Activated naive CD8-positive, alpha-beta T cell treated with anti-CD3 and anti-CD28 coated beads for 36 hours (primary cell): ENCODE measurements at places on chromosomes 2 and 18.

DNA sequence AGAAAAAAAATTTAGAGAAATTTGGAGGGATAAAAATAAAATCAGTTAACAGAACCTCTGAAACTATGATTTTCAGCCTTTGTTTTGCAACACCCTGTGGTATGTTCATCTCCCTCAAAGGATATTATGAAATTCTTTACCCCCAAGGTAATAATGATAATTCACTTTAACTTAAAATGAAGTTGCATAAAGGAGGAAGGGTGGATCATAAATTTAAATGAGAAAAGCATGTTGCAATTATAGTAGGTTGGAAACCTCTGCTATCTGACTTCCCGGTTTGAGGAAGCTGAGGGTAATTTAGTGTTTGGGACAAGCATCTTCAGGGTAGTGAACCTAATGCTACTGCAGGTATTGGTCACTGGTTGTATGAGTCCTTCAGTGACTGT lies 102.9 kb downstream of the BABAM2 start:
- H3K4me3 ChIP-seq = no peak overlapping the region
- no peak overlapping the region for H3K27ac ChIP-seq
- peaks cover 45% of the 10 kb centered on the region for H3K36me3 ChIP-seq
- H3K4me1 ChIP-seq = peaks cover 20% of the 10 kb centered on the region
- H3K27me3 ChIP-seq = no peaks in the 10 kb centered on the region
- DNase-seq = no peak

- no peak for DNase-seq
- H3K4me3 ChIP-seq = no peak overlapping the region
- H3K36me3 ChIP-seq = no peaks in the 10 kb centered on the region
- no peaks in the 10 kb centered on the region for H3K27me3 ChIP-seq
- H3K27ac ChIP-seq = no peak overlapping the region
Measured at GRCh38 chr2:196113061-196113974, 44.7 kb upstream of the DNAH7 start.

DNA sequence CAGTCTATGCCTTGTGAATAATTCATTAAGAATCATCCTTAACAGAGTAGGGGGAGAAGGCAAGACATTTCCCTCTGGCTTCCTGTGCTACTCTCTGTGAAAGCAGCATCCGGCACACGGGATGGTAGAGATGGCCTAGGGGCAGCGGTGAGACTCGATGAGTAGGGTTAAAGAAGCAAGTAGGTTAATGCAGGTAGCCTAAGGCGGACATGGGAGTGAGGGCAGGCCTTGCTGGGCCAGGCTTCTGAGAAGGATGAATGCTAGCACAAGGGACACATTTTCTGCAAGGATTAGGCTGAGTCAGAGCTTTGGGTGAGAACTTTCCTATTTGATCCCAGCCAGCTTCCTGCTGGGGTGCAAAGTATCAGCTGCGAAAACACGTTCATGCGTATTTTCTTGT lies 80.8 kb downstream of the NXPH2 start:
- no peaks in the 10 kb centered on the region for H3K4me1 ChIP-seq
- H3K27ac ChIP-seq = no peak overlapping the region
- no peak for DNase-seq
- no peak overlapping the region for H3K4me3 ChIP-seq

DNA sequence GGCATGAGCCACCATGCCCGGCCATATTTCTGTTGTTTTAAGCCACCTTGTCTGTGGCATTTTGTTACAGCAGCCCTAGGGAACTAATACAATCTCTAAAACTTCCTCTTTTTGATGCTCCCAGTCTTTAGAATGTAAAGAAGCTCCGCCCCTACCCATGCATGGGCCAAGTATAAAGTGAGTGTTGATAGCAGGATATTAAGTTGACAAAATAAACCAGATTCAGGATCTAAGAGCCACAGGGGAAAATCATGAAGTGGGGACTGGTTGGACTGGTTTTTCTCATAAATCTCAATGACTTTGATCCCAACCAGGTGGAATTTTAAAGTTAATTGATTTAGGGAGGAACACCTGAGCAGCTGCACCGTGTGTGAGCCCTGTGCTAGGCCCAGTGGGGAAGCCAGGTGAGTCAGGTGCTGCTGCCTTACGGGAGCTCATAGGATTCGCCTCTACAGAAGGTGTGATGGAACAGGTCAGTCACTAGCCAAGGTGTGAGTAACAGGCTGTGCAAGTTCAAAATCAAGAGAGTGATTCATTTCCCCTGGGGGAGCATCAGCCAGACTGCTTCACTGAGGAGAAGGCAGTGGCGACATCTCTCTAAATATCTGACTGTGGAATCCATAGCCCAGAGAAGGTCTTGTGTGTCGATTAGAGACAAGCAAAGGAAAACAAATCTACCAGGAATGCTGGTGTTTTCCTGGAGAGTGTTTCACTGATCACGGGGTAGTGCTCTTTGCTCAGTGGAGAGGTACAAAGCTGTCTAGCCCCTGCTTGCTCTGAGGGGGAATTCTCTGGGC lies 63.0 kb upstream of the MSH2 start:
- no peak overlapping the region for H3K4me3 ChIP-seq
- peak; percentile 3 for DNase-seq
- peaks cover 6% of the 10 kb centered on the region for H3K4me1 ChIP-seq
- no peak overlapping the region for H3K27ac ChIP-seq
- H3K36me3 ChIP-seq = no peaks in the 10 kb centered on the region

- no peak for DNase-seq
- peaks cover 29% of the 10 kb centered on the region for H3K4me1 ChIP-seq
- no peak overlapping the region for H3K27ac ChIP-seq
- no peak overlapping the region for H3K4me3 ChIP-seq
- no peaks in the 10 kb centered on the region for H3K27me3 ChIP-seq
Measured at GRCh38 chr2:102086150-102086872, 56.2 kb upstream of the IL1R1 start.

GRCh38 chr2:113068249-113068648 lies 479 bp downstream of the IL1F10 start:
- H3K27ac ChIP-seq = no peak overlapping the region
- no peak overlapping the region for H3K4me3 ChIP-seq
- peaks cover 2% of the 10 kb centered on the region for H3K4me1 ChIP-seq
- no peaks in the 10 kb centered on the region for H3K36me3 ChIP-seq
- no peak for DNase-seq

DNA sequence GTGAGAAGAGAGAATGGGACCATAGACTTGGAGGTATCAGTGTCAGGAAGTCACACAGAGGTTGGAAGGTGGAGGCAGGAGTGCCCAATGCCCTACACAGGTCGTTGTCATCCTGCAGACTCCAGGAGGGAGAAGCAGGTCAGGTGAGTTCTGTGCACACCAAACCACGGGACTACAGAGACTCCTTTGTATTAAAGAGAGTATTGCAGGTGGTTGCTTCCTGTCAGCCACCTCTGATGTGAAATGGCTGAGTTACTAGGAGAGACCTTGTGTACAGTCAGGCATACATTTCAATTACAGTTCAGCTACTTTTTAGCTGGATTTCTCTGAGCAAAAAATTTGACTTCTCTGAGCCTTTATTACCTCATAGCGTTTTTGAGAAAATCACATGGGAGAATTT lies 51.6 kb downstream of the SPP2 start:
- H3K36me3 ChIP-seq = no peaks in the 10 kb centered on the region
- peaks cover 18% of the 10 kb centered on the region for H3K4me1 ChIP-seq
- no peak overlapping the region for H3K27ac ChIP-seq
- H3K4me3 ChIP-seq = no peak overlapping the region
- no peak for DNase-seq

- H3K4me3 ChIP-seq = no peak overlapping the region
- H3K27me3 ChIP-seq = no peaks in the 10 kb centered on the region
- H3K4me1 ChIP-seq = no peaks in the 10 kb centered on the region
- DNase-seq = no peak
Measured at GRCh38 chr2:52473526-52473925, 1294.1 kb upstream of the CHAC2 start.

DNA sequence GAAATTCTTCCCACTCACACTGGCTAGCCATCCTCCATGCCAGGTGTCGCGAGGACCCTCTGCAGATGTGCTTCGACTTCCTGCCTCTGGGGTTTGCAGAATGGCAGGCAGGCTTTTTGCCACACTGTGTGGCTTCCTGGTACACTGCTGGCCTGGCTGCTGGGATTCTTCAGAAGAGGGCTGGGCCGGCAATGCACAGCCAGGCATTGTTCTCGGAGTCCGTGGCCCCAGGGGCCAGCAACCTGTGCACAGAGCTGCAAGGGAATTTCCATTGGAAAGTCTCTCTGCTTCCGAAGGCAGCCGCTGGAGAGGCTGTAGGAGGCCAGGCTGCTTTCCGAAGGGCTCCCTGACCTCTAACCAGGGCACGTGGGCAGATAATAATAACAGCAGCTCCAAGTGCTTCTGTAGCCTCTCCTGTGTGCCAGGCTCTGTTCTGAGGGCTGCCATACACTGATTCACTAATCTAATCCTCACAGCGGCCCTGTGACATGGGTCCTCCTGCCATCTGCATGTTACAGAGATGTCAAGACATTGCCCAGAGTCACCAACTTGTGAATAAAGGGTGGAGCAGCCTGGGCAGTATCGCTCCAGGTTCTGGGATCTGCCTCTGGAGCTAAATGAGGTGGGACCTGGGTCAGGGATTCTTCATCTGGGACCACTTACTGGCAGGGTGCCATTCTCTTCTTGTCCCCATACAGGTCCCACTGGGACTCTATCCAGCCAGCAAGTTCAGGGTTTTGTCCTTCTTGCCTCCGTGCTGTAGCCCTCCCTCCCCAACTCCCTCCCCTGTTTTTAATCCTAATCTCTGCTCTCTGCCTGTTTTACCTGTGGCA lies 5.0 kb downstream of the LDLRAD4 start:
- no peak overlapping the region for H3K4me3 ChIP-seq
- no peak for DNase-seq
- peaks cover 21% of the 10 kb centered on the region for H3K27me3 ChIP-seq
- peaks cover 34% of the 10 kb centered on the region for H3K4me1 ChIP-seq
- peaks cover 2% of the 10 kb centered on the region for H3K36me3 ChIP-seq

GRCh38 chr2:64582774-64583340 lies 58.7 kb downstream of the AFTPH start:
- no peak overlapping the region for H3K4me3 ChIP-seq
- DNase-seq = no peak
- H3K27me3 ChIP-seq = no peaks in the 10 kb centered on the region
- H3K27ac ChIP-seq = no peak overlapping the region
- H3K4me1 ChIP-seq = peaks cover 7% of the 10 kb centered on the region

DNA sequence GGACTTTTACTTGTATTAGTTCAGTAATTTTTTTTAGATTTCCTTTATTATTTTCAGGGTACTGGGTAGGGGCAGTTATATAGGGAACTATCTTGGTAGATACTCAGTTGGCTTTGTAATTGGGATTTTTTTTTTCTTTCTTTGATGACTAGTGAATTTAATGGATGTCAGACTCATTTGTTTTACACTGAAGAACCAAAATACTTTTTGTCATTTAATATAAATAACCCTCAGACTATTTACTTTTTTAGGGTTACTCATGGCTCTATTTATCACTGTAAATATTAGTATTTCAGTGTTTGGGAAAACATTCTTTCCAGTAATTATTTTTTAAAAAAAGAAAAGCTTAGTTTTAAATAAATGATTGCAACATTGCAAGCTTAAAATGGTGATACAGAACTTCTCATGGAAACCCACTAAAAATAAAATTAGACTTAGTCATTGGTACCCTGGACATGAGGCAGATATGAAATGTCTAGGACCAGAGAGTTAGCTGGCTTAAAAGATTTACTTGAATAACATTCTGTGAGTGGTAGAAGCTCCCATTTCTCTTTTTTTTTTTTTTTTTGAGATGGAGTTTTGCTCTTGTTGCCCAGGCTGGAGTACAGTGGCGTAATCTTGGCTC lies 74.4 kb upstream of the CYP20A1 start:
- H3K4me1 ChIP-seq = no peaks in the 10 kb centered on the region
- H3K36me3 ChIP-seq = peaks cover 10% of the 10 kb centered on the region
- H3K27me3 ChIP-seq = no peaks in the 10 kb centered on the region
- H3K4me3 ChIP-seq = no peak overlapping the region
- DNase-seq = no peak
- H3K27ac ChIP-seq = no peak overlapping the region

GRCh38 chr2:9814129-9814868 lies 29.0 kb upstream of the TAF1B start:
- H3K4me1 ChIP-seq = peaks cover 1% of the 10 kb centered on the region
- no peak overlapping the region for H3K27ac ChIP-seq
- no peak for DNase-seq
- H3K27me3 ChIP-seq = peaks cover 7% of the 10 kb centered on the region
- no peaks in the 10 kb centered on the region for H3K36me3 ChIP-seq

DNA sequence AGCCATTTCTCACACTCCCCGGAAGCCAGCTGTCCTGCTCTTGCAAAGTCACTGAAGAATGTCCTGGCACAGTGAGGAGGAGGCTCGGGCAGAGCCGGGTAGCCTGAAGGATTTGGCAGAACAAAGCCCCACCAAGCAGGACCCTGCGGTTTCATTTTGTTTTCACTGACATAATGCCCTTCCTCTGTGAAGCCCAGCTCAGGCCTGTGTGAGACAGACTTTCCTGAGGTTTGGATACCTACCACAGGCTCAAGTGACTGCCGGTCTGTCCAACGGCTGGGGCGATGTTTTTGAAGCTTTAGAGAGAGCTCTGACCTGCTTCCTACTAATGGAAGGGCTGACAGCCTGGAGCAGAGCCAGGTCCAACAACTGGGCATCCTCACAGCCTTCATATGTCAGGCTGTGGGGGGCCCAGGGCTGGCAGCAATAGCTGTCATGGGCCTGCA lies 99.8 kb upstream of the FZD7 start:
- H3K27me3 ChIP-seq = peaks cover 14% of the 10 kb centered on the region
- no peaks in the 10 kb centered on the region for H3K4me1 ChIP-seq
- DNase-seq = no peak
- H3K4me3 ChIP-seq = no peak overlapping the region
- H3K27ac ChIP-seq = no peak overlapping the region

- no peaks in the 10 kb centered on the region for H3K27me3 ChIP-seq
- H3K4me1 ChIP-seq = no peaks in the 10 kb centered on the region
- no peak overlapping the region for H3K4me3 ChIP-seq
- no peak overlapping the region for H3K27ac ChIP-seq
- DNase-seq = no peak
- H3K36me3 ChIP-seq = no peaks in the 10 kb centered on the region
Measured at GRCh38 chr18:39375066-39375465, 1809.5 kb upstream of the CELF4 start.

GRCh38 chr18:54181856-54182602 lies 42.4 kb downstream of the MBD2 start:
- no peaks in the 10 kb centered on the region for H3K27me3 ChIP-seq
- H3K27ac ChIP-seq = no peak overlapping the region
- no peak for DNase-seq
- H3K36me3 ChIP-seq = peaks cover 4% of the 10 kb centered on the region
- peaks cover 3% of the 10 kb centered on the region for H3K4me1 ChIP-seq

- peaks cover 6% of the 10 kb centered on the region for H3K27me3 ChIP-seq
- no peaks in the 10 kb centered on the region for H3K4me1 ChIP-seq
- no peaks in the 10 kb centered on the region for H3K36me3 ChIP-seq
- DNase-seq = no peak
- no peak overlapping the region for H3K4me3 ChIP-seq
- no peak overlapping the region for H3K27ac ChIP-seq
Measured at GRCh38 chr2:179622635-179623300, 238.6 kb downstream of the ZNF385B start.
